ENCODE measurements at places on chromosomes 13 and 19.

- DNase-seq = peak; percentile 68
Observed at GRCh38 chr19:15466851-15467733, 2.7 kb upstream of the RASAL3 start.

GRCh38 chr13:38213314-38213713 is 136.3 kb upstream of the UFM1 start:
- no peak for DNase-seq

DNA sequence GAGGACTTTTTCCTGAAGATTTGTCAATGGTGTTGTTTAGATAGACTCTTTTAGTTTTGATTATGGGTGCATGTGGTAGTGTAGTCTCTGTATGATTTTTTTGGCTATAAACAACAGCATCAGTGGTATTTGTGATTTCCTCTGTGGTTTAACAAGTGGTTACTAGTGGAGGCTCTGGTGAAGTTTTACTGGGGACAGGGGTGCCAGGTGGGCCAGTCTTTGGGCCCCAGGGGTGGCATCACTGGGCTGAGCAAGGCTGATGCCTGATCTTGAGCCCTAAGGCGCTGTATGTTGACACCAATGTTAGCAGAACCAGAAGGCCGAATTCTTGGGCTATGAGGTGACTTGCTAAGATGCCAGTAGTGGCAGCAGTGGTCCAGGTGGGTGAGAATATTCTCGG is 811.4 kb downstream of the DACH1 start:
- no peak for DNase-seq

- DNase-seq = no peak
Observed at GRCh38 chr13:38752686-38753085, 65.8 kb downstream of the FREM2 start.

DNA sequence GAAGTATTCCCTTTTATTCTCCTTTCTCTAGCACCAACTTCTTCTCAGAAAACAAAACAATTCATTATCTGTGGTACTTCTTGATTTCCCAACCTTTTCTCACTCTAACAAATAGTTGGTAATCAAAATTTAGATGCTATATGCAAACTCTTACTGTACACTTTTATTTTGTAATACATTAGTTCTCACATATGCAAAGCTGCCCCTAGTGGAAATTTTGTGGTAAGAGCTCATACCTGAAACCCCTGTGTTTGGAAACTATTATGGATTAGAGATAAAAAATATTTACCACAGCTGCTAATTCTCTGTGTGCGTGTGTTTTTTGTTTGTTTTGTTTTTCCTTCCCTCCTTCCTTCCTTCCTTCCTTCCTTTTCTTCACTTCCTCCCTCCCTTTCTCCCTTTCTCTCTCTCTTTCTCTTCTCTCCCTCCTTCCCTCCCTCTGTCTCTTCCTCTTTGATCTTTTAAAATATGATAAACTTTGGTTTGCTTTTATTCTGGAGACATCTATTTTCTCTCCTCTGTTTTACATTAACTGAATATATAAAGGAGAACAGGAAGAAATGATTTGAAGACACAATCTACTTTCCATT is 537.4 kb downstream of the SLITRK6 start:
- DNase-seq = no peak

GRCh38 chr13:23506071-23506806 is 64.0 kb upstream of the TNFRSF19 start:
- DNase-seq = no peak

GRCh38 chr13:39306639-39307589 is 268.7 kb downstream of the NHLRC3 start:
- DNase-seq = no peak

DNA sequence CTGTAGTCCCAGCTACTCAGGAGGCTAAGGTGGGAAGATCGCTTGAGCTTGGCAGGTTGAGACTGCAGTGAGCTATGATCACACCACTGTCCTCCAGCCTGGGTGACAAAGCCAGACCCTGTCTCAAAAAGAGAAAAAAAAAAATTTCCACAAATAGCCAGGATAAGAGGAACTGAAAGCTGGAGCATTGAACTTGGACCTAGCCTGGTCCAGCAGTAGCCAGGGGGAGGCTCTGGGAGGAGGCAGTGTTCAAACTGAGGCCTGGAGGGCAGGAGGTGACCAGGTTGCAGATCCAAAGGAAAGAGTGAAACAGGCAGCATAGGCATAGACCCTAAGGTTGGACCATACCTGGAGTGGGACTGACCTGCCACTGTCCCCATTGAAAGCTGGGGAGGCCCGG is 26.9 kb upstream of the PIK3R2 start:
- DNase-seq = no peak

DNA sequence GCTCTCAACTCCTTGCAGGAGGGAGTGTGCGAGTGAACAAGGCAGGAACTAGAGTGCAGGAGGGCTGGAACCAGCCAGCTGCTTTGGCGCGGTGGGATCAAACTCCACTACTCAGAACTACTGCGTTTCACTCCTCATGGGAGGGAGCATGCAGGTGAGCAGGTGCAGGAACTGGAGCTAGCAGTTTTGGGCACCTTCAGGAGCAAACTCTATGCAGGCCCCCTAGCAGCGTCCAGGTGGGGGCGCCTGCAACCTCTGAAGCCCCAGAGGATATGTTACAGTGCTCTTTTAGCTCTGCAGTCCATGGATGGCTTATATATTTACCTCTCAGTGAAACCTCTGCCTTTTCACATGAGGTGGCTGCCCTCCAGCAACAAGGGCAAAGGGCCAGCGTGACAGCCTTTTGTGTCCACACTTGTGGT is 1303.4 kb downstream of the PCDH9 start:
- no peak for DNase-seq

DNA sequence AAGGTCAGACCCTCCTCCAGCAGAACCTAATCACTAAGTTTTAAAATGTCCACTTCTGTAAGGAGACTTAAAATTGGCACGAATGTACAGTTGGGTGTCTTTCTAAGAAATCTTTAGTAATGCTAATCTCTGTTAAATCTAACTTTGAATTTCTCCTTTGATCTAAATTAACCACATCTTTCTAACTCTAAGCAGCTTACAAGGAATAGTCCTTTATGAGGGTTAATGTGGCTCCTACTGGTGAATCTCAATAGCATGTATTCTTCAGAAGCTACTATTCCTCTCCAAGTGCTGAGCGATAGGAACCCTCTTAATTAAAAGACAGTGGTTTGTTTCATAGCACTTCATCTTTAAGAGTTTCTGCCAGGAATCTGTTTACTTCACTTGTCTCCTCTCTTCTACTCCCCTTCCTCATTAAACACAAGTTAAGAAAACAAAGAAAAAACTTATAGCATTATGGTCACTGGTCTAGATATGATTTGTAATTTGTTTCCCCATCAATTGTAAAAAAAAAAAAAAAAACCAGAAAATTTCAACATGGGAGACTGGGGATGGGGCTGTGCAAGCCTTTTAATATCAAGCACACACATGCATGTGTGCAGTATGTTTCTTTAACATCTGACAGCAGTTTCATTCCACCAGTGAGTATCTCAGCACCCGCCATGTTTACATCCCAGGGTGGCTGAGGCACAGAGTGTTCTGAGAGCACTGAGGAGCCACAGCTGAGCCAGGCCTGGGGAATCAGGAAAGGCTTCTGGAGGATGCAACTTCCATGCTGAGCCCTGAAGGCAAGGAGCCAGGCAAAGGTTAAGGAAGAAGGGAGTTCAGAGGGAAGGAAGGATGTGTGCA is 57.7 kb downstream of the ATP7B start:
- DNase-seq = no peak

- DNase-seq = no peak
Observed at GRCh38 chr13:51921790-51922740, 60.3 kb downstream of the CCDC70 start.

DNA sequence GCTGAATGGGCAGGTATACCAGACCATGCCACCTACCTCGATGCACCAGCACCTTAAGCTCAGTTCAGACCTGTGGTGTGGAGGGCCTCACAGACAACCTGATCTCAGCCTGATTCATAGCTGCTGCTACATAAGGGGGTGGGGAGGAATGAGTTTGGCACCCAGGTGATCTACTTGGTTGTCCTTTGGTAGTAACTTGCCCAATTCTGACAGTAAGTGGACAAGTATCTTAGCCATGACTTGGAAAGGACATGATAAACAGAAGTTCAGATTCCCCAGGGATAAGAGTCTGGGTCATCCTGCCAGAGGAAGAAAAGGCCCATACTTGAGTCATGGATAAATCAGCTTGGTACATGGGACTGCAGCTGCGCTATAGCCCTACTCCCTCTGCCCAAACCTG is 28.4 kb upstream of the SOHLH2 start:
- no peak for DNase-seq

- no peak for DNase-seq
Observed at GRCh38 chr13:99214232-99214631, 13.6 kb downstream of the UBAC2 start.

- no peak for DNase-seq
Observed at GRCh38 chr13:21723807-21724505, 53.1 kb downstream of the FGF9 start.

DNA sequence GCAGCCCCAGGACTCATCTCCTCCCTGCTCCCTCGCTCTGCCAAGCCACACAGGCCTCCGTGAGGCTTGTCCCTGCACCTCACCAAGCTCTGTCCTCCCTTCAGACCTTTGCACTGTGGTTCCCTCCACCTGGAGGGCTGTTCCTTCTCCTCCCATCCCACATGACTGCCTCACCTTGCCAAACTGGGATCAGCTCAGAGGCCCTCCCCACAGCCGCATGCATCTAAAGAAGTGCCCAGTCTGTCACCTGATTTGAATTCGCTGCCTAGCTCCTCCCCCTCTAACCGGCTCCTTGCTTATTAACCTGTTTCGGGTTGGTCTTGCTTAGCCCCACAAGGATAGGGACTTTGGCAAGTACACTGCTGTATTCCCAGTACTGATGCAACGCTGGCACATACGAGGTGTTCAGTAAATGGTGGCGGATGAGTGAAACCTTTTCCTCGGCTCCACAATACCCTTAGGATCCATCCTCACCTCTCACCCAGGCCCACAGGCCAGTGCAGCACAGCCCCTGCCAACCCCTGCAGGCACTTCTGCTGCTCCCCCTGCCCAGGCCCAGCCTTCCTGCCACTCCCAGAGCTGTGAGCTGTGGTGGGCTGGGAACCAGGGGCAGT is 4.4 kb downstream of the AKT2 start:
- no peak for DNase-seq

- no peak for DNase-seq
Observed at GRCh38 chr19:4185413-4186086, 3.1 kb downstream of the ANKRD24 start.

- DNase-seq = no peak
Observed at GRCh38 chr19:36125557-36125956, 10.3 kb downstream of the TBCB start.

DNA sequence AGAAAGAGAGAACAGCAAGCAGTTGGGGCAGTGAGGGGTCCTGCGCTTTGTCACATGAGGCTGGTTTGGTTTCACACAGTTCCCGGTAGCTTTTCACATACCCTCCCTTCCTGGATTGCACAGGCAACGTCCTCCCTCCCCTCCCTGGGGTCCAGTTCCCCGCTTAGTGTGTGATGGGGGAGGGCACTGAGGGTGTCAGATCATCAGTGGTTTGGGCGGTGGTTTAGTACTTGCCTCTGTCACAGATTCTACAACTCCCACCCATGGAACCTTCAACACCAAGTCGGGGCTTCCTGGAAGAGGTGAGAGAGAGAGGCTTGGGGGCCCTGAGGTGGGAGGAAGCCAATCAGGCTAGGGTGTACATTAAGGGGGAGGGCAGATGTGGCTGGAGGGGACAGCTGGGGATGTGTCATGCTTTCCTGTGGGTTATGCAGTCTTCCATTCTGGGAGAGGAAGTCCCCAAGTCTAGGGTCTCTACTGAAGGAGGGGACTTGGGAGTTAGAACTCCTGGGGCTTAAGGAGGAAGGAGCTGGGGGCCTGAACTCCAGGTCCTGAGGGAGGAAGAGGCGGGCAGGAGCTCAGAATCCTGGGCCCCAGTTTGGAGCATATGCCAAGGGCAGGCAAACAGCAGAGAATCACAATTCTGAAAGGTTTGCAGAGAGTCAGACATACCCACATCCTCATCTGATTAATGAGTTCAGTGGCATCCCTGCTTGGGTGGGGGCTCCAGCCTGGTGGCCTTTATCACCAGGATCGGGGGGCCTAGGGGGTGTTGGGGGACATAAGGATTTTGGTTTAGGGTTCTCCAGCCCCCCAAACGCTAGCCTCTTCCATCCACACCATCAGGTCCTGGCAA is at the start of gene NKG7:
NKG7 (minus strand) TSS at position 6 of the 856 bp plus-strand sequence. CDS start 119 bp downstream, outside the sequence.
- peak; percentile 68 for DNase-seq

GRCh38 chr19:1854542-1855039 is 6.3 kb upstream of the REXO1 start:
- no peak for DNase-seq

GRCh38 chr13:67238277-67238859 is 8.2 kb upstream of the PCDH9 start:
- no peak for DNase-seq

- no peak for DNase-seq
Observed at GRCh38 chr13:110557610-110558305, 3.8 kb downstream of the RAB20 start.

- no peak for DNase-seq
Observed at GRCh38 chr19:41612483-41612882, 14.4 kb downstream of the CEACAM4 start.

DNA sequence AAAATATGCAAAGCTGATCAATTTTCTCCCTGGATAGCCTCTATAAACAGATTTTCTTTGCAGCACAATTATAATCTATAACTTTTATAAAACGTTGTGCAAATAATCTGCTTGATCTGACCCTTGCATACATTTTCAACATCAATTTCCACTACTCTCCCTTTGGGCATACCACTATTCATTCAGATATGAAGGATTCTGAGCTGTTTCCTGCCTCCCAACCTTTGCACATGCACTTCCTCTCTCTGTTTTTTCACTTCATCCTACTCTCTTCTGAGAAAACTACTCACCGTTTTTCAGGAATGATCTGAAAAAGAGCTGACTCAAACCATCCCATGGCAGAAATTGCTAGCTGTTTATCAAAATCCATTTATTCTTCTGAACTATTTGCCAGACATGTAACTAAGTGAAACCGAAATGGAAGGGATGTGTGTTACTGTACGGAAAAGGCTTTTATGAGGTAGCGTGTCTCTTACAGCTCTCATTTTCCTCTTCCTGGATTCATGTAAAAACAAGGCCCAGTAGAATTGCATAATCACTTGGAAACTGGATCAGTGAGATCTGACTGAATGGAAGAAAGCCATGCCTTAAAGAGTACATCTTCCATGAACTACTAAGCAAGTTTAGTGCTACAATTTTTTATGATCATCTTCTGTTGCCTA is 1447.3 kb upstream of the MIR17HG start:
- no peak for DNase-seq

GRCh38 chr13:20715330-20715712 is 11.8 kb downstream of the IL17D start:
- DNase-seq = no peak
